ENCODE measurements at places on chromosomes 3 and 15.

DNA sequence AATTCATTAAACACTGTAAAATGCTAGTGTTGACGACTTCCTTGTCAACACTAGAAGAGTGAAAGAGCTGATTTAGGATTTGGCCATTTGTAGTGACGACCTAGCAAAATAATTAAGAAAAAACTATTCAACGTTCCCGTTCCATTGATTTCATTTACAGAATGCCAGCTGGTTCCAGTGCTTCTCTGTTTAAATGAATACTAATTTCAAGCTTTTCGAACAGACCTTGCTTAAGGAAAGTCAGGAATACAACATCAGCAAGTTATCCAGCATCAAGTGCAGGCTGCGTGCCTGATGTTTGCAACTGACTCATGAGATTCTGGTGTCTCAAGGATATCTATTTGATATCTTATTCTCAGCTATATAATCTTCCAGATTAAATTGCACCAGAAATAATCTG, 98.4 kb upstream of the BHLHE40 start:
- DNase-seq = no peak

- DNase-seq = no peak
These were observed 39.1 kb downstream of the MYO9A start for GRCh38 chr15:72078887-72079286.

DNA sequence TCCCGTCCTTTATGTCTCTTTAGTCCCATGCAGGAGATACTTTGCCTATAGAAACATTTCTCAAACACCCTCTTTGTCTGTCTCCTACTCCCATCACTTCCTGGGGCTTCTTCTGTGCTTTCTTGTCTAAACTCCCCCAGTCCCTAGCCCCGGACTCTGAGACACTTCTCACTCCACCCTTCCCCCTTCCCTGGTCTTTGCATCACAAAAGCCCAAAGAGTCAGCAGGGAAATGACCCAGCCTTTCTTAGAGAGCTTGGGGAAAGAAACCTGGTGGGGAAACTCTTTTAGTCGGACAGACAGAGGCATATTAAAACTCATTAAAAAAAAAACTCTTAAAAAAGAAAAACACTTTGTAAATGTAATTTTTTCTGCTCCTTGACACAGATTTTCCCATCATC, 211.2 kb downstream of the TJP1 start:
- no peak for DNase-seq

DNA sequence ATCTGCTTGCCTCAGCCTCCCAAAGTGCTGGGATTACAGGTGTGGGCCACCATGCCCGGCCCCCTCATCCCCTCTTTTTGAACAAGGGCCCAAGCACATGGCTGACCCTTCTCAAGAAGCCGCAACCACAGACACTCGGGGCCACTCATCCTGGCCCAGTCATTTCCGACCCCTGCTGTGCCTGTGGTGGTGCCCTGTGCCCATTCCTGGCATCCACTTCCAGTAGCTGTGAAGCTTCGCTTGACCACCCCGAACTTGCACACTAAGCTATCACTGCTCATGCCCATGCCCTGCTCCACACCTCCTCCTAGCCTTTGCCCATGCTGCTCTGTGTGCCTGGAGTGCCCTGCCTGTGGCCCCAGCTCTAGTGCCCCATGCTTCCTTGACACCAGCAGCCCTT, 8.3 kb downstream of the TMEM44 start:
- no peak for DNase-seq

GRCh38 chr3:21662403-21662802, 88.6 kb downstream of the ZNF385D start:
- no peak for DNase-seq

- no peak for DNase-seq
These were observed 163.1 kb downstream of the ROBO1 start for GRCh38 chr3:79604681-79605080.

DNA sequence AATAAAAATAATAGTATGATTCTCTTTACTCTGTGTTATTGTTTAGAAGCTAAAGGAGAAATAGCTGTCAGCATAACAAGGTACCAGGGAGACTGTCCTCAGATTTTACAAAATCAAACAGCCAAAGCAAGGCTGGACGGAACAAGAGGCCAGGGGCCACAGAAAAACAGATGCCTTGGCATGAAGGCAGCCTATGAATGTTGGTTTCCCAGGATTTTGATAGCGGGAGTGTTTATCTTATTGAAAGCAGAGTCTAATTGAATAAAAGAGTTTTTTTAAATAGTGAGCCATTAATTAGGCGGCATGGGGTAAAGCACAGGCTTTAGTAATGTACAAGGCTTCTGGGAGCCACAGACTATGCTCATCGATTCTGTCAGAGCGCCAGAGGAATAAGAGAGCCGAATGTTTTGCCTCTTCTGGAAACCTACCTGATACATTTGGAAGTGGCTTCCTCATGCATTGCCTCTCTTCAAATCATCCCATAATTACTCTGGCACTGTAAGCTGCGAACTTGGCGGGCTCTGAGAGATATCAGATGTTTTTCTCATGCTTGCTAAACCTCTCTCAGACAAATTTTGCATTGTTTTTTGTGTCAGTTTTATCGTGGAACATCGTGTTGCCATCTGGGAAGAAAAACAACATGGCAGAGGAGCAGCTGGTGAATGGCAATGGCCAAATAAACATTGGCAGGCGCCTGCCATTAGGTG, 30.4 kb upstream of the TMCO5A start:
- no peak for DNase-seq

DNA sequence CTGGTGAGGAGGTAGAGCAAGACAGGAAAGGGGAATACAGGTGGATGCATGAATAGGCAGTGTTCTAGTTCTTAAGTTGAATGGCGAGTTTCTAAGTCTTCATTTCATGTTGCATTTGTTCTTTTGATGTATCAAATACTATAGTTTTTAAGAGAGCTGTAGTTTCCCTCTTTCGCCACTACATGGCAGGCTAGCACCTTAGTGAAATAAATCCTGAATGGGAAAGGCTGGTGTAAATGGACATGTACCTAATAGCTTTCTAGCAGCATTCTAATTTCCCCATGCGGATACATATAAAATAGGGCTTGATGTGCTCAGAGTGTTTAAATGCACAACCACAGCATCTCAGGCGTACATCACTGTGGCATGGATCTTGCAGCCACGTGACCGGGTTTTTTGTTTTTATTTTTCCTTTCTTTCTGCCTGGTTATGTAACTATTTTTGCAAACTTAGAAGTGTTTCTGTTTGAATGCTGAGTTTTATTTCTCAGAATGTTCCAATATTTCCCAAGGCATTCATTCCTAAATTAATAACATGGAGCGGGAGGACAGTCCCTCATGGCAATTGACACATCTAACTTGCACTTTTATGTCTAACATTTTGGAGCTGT, 23.5 kb upstream of the CLN6 start:
- no peak for DNase-seq

- DNase-seq = no peak
These were observed 39.2 kb upstream of the STRIT1 start for GRCh38 chr3:155332716-155333115.

DNA sequence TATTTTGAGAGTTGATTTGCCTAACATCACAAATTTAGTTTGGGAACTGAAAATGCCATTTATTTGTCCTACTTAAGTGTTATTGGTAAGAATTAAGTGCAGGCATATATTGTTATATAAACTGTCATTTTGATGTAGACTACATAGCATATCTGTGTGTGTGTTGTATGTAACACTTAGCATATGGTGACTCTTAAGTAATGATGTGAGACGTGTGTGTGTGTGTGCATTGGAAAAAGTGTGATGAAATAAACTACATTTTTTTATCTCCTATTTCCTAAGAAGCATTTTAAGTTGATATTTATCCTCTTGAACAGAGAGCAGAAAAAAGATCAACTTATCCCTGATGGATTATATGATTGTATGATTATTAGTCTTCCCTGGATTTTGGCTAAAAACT, 588.2 kb upstream of the SUCLG2 start:
- no peak for DNase-seq

DNA sequence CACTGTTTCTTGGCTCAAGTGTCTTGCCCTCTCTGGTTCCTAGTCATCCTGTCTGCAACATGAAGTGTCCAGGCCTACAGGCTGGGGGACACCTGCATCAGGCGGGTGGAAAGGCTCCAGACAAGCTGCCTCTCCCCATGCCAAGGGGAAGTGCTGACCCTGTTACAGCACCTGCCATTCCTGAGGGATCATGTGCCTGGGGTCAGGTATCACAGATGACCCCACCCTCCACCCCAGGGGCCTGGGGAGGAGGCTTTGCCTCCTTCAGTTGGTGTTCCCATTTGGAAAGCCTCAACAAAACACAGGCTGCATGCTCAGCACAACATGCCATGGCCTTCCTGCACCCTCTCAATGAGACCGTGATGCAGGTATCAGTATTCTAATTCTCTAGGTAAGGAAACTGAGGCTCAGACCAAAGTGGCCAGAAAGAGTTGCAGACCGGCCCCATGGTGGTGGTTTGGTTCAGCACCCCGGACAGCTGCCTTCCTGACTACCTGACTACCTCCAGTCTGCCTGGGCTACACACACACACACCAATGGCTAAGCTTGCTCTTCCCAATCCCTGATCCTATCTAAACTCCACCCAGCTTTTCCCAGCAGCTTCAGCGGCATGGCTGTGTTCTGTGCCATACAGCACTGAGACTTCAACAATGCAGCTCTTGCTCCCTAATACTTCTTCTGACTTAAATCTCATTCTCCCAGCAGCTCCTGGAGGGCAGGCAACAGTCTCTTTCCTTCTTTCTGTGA, 69.7 kb upstream of the LINGO1 start:
- DNase-seq = peak; percentile 51

DNA sequence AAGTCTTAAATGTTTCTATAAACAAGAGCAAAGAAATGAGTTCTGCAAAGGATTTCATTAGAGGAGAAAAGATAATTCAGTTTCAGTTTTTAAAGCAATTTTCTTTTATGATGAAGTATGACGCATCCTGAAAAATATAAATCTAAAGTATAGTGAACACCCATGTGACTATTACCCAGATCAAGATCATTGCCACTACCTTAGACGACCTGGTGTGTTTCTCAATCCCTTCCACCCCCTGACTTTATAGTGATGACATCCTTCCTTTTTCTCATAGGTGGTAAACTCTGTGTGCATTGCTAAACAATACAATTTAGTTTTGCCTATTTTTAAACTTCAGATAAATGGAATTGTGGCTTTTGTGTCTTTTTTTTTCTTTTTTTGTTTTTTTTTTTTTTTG, 8.4 kb downstream of the STT3B start:
- no peak for DNase-seq

DNA sequence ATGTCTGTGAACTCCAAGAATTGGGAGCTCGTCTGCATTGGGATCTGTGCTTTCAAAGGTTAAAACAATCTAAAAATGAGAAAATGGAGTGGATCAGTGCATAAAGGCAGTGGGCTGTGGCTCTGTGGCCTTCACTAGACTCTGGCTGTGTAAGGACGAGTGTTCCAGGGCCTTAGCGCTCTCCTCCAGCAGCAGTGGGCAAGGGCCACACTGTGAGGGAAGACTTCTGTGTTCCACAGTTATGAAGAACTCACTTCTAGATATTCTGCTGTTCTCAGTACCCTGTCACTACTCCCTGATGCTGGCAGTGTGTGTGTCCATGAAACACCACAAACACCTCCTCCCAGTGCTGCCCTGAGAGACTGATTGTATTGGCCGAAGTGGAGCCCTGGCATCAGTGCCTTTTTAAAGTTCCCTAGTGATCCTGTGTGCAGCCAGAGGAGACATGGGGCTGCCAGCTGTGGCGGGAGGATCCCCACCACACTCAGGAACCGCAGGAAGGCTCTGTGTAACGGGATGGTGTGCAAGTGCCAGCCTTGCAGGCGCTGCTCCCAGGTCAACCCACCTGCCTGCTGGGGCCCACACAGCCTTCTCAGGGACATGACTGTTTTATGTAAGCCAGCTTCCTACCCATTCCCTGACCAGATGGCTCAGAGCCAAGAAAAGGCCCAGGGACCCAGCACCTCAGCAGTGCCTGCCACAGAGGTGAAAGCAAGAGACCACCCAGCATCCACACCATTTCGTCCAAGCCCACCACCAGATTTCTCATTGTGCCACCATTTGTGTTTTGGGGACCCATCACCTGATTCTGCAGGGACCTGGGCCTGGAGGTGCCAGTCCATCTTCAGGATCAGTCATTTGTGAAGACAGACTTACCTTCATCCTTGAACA, 40.4 kb downstream of the ABTB1 start:
- DNase-seq = no peak

DNA sequence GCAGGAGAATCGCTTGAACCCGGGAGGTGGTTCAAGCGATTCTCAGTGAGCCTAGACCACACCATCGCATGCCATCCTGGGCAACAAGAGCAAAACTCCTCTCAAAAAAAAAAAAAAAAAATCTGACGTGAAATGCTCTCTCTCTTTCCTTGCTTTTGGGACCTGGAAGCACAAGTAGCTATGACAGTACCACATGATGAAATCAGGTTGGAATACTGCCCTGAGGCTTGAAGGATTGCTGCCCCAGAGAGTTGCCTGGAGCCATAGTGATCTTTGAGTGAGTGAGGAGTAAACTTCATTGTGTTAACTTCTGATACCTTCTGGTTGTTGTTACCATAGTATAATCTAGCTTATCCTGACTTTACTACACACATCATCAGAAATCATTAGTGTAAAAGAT, 23.3 kb downstream of the AKAP13 start:
- no peak for DNase-seq

DNA sequence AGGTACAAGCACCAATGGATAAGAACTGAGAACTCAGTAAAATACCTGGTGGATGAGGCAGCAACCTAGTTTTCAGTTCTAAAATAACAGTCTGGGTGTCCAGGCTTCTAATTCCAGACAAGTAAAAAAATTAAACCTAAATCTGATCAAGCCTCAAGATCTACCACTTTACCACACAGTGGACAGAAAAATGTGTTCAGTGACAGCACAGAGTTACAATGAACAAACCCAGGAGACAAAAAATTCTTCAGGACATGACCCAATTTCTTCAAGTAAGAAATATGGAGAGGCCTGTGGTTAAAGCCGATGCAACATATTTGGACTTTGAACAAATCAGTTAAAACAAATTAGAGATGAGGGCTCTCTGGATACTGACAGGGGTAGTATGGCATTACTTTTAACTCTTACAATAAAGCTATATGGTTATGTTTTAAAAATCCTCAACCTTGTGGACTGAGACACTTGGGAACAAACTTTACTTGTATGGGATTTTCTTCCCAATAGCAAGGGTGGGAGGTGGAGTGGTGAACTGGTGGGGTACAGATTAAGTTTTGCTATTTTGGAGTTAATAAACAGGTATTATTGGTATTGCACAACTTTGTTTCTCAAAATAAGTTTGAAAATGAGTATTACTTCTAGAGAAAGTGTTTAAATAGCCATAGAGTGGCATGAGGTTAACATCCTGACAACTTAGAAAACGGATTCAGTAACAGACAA, 14.2 kb downstream of the CCNL1 start:
- DNase-seq = no peak

- DNase-seq = no peak
These were observed at the start of gene RARB for GRCh38 chr3:25427942-25428788. Gene RARB, plus strand, starts transcription at chr3:25428263. Its CDS starts 469 bp downstream, at chr3:25428732.

GRCh38 chr3:127413871-127414270, 126.0 kb upstream of the PRR20G start:
- DNase-seq = no peak

GRCh38 chr3:135806317-135806716, 159.2 kb upstream of the PPP2R3A start:
- DNase-seq = no peak
